NCI-H526 treated with DMSO at 0.1 percent for 48 hours (cell line): ENCODE measurements at places on chromosomes 5 and 9.

DNA sequence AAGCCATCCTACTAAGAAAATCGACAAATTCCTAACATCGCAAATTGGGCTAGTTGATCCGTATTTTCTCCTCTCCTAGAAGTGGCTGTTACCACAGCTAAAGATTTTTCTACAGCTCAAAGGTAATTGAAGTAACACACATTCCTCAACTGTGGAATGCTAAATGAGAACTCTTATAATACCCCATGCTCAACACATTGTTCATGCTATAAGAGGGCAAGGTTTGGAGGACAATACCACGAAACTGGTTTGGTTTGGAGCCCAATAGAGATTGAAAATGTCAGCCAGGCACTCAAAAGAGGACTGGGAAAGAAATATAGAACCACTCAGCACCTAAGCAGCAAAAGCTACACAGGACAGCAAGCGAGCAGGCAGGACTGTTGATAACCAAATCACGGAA lies 10.1 kb downstream of the TXN start:
- DNase-seq, result no peak

DNA sequence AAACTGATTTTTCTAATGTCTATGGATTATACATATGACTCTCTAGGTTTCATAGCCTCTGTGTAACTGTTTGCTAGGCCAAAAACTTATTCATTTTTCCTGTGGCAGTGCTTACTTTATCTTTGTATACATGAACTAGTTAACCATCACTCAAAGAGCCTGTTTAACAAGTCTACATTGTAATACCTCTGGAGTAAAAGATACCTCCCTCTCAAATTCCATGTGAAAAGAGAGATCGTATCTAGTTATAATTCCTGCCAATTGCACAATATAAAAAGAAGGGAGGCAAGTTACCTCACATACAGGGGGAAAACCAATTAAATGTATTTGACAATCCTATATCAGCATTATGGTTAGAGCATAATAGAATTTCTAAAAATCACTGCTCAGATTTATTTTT lies 271.9 kb upstream of the ST8SIA4 start:
- no peak for DNase-seq

DNA sequence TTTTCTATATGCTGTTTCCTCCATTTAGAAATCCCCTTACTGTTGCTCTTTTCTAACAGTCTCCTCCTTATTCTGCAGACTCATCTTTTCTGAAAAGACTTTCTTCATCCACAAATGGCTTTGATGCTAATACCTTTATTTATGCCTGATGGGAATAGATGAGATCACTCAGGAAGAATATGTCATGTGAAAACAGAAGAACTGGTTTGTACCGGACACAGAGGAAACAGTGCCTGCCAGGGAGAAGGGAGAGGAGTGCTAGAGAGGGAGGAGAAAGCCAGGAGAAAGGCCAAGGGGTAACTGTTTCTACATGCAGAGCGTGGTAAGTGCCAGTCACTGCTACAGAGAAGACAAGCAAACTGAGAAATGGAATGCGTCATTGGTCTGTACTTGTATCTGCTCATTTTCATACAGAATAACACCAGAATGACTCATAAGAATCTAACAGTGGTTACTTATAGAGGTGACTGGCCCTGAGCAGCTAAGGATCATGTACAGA lies 45.9 kb upstream of the PJA2 start:
- DNase-seq, result no peak

DNA sequence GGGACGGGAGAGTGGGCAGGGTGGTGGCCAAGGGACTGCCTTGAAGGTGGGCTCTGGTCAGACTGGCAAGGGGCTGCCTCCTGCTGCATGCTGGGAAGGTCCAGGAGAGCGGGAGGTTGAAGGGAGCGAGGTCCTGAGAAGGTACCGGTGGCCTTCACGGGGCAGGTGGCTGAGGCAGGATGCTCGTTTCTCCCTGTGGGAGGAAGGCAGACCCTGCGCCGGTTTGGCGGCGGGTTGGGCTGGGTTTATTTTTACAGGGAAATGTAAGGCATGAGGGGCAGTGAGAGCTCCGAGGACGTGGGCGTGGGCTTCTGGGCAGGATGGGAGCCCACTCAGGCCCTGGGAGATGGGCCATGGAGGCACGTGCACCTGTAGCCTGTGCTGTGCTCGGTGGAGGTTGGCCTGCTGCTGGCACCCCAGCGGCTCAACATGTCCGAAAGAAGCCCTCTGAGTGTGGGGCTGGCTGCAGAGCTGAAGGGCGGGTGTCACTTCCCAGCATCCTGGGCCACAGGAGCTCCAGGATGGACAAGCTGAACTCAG lies 27.3 kb downstream of the IER5L start:
- DNase-seq, result no peak

DNA sequence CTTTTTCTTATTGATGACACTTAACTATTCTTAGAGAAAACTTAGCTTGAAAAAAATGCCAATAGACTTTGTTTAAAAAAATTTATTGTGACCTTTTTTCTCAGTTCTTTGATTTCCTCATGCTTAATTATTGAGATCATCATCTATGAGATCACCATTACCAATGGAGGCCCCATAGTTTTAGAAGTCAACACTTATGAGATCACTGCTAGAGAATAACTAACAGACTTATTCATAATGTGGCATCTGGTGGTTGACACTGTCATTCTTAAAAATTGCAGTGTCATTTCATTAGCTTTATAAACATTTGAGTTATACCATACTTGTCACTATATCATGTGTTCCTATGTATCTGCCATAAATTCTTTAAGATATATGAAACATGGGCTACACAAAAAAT lies 14.9 kb upstream of the FEM1C start:
- DNase-seq, result no peak
